ENCODE measurements at places on chromosomes 4 and X.

- DNase-seq = no peak
Measured at GRCh38 chr4:39657465-39657864, 18.8 kb upstream of the SMIM14 start.

GRCh38 chr4:73914071-73914470 is 44.9 kb downstream of the CXCL1 start:
- no peak for DNase-seq

- DNase-seq = no peak
Measured at GRCh38 chrX:74324131-74324530, 20.2 kb downstream of the ZCCHC13 start.

DNA sequence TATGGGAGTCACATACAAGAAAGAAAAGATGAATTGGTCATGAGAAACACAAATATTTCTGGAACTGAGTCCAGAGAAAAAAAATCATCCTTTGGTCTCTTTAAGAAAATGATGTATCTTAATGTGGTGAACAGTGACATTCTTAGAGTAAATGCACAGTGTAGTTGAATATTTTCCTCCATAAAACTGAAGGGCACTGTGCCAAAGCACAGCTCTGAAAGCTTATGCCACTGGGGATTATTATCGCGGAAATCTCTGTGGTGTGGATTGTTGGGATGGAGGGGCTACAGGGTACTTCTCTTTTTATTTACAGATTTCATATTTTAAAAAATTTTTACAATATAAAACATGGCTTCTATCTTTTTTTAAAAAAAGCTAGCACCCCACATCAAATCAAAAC is 908.1 kb downstream of the CCSER1 start:
- no peak for DNase-seq

- no peak for DNase-seq
Measured at GRCh38 chr4:178395798-178396197, 953.6 kb upstream of the AGA start.

DNA sequence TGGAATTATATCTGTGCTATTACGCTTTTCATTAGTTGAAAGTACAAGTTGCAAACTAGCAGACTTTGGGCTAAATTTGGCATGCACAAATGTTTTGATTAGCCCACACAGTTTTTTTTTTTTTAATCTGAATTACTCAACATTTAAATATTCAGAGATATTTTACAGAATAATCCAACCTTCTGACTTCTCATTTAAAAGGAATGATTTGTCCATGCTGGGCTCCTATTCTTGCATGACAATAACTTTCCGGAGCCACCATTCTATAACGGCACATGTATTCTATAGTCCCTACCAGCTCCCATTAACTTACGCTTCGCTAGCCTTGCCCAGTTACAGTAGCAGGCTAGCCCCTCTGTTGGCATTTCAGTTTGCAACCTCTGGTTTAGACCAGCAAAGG is 219.3 kb upstream of the FTHL17 start:
- DNase-seq = no peak

- DNase-seq = no peak
Measured at GRCh38 chr4:5772528-5773270, 61.7 kb downstream of the EVC start.

DNA sequence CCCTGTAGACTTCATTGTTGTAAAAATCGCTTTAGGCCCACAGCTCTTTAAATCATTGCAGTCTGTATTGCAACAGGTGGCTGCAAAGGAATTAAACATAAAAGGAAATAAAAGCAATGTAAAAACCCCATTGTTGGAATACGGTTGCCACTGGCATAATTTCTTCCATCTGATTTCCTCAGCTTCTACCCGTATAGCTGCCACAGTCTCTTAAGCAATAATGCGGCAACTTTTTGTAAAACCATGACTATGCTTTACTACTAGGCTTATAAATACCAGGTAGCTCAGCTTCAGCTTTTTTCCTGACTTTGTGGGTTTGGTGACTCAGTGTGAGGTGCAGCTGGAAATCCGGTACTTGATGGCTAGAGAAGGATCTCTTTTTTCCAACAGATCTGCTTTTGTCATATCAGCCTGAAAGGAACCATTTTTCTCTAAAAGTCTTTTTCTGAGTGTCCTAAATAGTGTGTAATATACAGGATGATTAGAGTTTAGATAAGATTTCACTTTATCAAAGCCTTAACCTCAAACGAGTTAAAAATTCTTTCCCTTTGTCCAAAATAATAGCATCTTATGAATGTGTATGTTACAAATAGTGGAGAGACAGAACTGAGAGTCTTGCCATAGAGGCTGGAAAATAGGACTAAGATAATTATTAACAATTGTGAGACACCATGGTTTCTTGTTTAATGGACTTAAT is 268.0 kb downstream of the ADGRL3 start:
- DNase-seq = no peak

DNA sequence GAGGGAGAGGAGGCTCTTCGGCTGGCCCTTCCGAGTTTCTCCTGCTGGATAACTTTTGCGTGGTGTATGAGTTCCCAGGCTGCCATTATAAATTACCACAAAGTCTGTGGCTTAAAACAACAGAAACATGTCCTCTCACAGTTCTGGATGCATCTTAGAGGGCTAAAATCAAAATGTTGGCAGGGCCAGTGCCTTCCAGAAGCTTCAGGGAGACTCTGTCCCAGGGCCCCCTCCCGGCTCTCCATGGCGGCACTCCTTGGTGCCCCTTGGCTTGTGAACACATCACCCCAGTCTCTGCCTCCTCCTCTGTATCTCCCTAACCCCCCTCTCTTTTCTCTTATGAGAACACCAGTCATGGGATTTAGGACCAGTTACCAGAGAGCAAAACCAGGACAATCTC is 23.3 kb upstream of the PPP2R2C start:
- no peak for DNase-seq

DNA sequence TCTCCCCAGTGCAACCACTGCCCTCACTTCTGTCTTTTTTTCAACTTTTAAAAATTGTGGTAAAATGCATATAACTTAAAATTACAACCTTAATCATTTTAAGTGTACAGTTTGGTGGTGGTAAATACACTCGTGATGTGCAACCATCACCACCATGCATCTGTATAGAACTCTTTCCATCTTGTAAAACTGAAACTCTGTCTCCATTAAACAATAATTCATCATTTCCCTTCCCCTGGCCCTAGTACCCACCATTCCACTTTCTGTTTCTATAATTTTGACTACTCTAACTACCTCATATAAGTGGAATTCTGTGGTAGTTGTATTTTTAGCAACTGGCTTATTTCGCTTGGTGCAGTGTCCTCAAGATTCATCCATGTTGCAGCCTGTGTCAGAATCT is 6.8 kb upstream of the CTBP1 start:
- DNase-seq = no peak

DNA sequence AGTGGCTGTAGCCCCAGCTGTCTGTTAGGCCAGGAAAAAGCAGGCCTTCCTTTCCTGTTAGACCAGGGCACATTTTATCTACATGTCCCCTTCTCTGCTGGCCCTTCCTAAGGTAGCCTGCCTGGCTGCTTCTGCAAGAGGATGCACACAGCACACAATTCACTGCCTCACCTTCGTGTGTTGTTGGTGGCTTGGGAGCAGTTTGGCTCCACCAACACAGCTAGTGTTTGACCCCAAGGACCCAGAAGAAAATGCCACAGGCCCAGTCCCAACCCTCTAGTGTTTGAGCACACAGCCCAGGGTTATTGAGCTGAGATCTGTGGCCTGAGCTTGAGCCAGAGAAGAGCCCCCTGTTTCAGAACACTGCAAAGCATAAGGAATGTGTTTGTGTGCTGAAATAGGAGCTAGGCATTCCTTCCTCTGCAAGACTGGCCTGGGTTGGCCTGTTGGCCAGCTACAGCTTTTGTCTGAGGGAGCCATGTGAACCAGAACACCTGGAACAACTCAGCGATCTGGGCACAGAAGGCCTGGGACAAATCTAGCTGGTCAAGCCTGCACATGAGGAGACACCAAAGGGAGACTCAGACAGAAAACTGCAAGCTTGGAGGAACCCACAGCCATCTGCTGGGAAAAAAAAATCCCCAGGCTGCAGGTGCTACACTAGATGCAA is 26.4 kb downstream of the MAGEE1 start:
- no peak for DNase-seq

- DNase-seq = no peak
Measured at GRCh38 chr4:39451423-39452023, 7.2 kb downstream of the RPL9 start.

- no peak for DNase-seq
Measured at GRCh38 chr4:156949373-156949814, 22.2 kb downstream of the PDGFC start.

DNA sequence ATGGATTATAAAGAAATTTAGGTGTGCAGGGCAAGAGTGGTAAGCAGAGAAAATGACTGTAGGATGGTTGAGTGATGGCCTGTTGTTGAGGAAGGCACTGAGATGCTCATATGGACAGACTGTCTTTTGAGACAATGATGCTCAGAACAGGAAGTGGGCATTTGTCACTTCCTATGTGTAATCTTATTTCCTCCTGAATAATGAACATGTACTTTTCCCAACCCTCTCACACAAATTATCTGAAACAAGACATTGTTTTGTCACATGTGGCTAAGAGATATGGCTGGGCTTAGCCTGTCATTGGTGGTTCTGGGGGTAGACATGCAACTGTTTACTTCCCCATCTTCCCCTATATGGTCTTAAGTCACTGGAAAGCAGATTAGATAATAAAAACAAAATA is 240.5 kb downstream of the CFAP47 start:
- DNase-seq = no peak

- DNase-seq = no peak
Measured at GRCh38 chrX:80021621-80022020, 7.1 kb downstream of the TBX22 start.

DNA sequence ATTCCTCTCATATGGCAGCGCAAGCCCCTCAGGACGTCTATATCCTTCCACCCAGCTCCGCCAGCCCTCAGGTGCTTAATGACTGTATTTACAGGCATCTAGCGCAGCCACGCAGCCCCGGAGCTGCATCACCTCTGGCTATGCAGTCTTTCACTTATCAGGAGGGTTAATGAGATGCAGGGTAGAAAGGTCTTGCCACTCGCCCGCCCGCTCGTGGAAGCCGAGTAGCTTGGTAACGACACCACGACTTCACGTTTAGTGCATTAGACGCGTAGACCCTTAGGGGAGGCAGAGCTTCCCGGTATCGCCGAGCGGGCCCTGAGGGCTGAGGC is 1.5 kb upstream of the SLC16A2 start:
- no peak for DNase-seq

DNA sequence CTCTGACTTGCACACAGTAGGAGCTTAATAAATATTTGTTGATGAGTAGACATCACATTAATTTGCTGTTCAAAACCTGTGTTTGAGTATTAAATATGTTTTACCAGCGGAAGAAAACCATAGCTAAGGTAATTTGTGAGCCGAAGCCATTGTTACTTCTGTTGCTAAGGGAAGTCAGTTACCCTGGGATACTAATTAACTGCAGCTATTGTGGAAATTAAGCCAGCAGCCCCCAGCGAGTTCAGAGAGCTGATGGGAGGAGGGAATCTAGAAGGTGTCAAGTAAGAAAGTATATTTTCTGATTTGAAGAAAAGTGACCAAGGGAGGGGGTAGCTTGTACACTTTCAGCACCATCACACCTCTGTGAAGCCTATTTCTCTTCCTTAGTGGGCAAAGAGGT is 76.7 kb upstream of the IGSF1 start:
- DNase-seq = no peak

DNA sequence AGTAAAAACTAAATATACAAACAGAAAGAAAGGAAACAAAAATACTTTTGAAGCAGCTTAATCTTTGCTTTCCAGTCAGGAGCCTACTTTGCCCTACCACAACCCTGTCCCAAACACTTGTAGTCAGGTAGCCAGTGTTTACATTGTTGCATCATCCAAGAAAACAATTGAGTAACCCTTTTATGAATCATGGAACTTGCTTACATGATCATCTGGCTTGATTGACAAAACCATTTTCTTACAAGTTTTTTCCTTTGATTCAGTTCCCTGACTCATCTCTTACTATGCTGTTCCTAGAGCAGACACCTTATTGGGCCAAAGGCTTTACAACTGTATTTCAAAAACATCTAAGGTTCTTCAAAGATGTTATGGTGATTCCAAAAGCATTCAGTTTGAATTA is 740.1 kb downstream of the KLHL13 start:
- DNase-seq = no peak

GRCh38 chr4:85406185-85406584 is 68.8 kb upstream of the ARHGAP24 start:
- DNase-seq = no peak

GRCh38 chr4:23144707-23145106 is 452.0 kb downstream of the GBA3 start:
- DNase-seq = no peak

DNA sequence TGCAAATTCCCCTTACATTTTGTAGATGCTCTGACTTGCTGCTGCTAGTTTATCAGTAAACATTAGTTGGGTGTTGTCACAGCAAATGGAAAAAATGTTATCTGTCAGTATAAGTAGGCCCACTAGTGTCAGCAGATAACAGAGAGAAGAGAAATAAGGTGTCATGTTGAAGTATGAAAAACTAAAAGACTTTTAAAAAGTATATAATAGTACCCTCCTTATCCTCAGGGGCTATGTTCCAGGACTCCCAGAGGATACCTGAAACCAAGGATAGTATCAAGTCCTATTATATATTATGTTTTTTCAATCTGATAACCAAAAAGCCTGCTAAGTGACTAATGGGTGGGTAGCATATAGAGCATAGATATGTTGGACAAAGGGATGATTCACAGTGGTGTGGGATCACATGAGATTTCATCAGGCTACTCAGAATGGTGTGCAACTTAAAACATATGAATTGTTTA is 11.6 kb upstream of the BMP2K start:
- DNase-seq = no peak

GRCh38 chrX:93264261-93265002 is 408.9 kb downstream of the NAP1L3 start:
- no peak for DNase-seq

DNA sequence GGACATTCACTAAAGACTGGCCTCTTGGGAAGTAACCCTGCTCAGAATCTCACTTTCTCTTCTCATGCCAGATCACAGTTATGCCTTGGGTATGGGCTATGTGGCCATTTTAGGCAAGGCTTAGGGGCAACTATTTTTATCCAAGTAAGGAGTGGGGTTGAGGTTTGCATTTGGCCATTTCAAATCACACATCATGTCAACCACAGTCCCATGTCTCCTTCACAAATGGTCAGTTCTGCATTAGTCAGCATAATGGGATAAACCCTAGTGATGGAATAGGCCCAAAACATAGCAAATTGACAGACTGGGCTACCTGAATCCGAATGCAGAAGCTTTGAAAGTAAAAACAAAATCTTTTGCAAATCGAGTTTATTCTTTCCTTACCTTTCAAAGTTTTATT is 827 bp upstream of the RTL3 start:
- DNase-seq = no peak

- peak; percentile 51 for DNase-seq
Measured at GRCh38 chrX:68443155-68443868, 10.0 kb upstream of the OPHN1 start.

Measured in activated CD8-positive, alpha-beta memory T cell treated with anti-CD3 and anti-CD28 coated beads, Interleukin-2, amount 10 ng/mL, durations not matched to agents 7 days and 5 days (primary cell).